Glutamatergic neuron (in vitro differentiated cells): ENCODE measurements at places on chromosomes 13 and 19. TPM values are rescaled to one million over a fixed set of nuclear protein-coding genes. Genes with fewer than 3 reads are reported as not detected.

The KCNC3 gene
- total RNA-seq, result 10.6 TPM

DNA sequence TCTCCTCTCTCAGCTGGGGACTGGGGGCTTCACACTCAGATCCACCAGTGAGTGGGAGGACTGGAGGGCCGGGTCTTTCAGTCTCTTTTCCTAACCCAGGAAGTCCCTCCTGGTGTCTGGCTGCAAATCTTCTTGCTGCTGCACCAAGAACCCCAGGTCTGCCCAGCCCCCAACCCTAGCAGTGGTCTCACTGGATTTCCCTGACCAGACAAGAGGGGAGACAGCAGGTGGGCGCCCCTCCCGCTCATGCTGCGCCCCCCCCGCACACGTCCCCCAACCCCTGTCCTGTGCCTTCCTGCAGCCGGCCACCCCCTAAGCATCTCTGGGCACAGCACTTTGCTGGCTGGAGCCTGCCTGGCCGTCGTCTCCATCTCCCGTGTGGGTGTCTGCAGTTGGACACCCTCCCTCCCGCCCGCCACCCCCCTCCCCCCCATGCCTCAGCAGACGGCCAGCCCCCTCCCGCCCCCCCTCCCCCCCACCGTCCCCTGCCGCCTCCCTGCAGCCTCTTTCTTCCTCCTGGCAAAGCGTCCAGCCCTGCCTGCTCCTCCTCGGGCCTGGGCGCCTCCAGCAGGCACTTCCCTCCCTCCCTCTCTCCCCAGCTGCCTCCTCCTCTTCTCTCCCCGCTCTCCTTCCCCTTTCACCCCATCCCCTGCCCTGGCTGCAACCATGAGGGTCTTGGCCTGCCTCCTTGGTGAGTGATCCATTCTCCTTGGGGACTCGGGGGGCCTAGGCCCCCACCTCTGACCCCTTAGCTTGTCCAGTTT is at the start of gene SSC5D:
Gene SSC5D, plus strand, starts transcription at position 513 of the 764 bp plus-strand sequence. Its CDS starts 154 bp downstream, at position 667.
- peak; percentile 66 for DNase-seq

The ETHE1 gene
- 16.0 TPM for total RNA-seq

GRCh38 chr19:16371540-16371986 is 46.9 kb downstream of the KLF2 start:
- DNase-seq, result no peak

- no peak for DNase-seq
These were observed 1.8 kb upstream of the SLC27A1 start for GRCh38 chr19:17468302-17469091.

- no peak for DNase-seq
These were observed 478.6 kb downstream of the LIG4 start for GRCh38 chr13:107736731-107737130.

The POLRMT gene
- total RNA-seq, result 79.9 TPM
